Activated naive CD8-positive, alpha-beta T cell treated with anti-CD3 and anti-CD28 coated beads, Interleukin-2, amount 10 ng/mL, durations not matched to agents 7 days and 5 days (primary cell): ENCODE measurements at places on chromosomes 3 and 15. TPM values are rescaled to one million over a fixed set of nuclear protein-coding genes. Genes with fewer than 3 reads are reported as not detected.

Gene SEC11A
- 99.1 TPM for total RNA-seq

Gene TGM5
- not detected for total RNA-seq

Gene OR5H15
- total RNA-seq, result not detected

Gene IL17RD
- total RNA-seq, result not detected

Gene CA12
- total RNA-seq, result not detected

Gene CCK
- total RNA-seq, result not detected

Gene TRA2B
- 243 TPM for total RNA-seq

Gene FOXL2
- not detected for total RNA-seq

GRCh38 chr3:183883291-183884096, 1.2 kb downstream of the PARL start:
- DNase-seq, result no peak

DNA sequence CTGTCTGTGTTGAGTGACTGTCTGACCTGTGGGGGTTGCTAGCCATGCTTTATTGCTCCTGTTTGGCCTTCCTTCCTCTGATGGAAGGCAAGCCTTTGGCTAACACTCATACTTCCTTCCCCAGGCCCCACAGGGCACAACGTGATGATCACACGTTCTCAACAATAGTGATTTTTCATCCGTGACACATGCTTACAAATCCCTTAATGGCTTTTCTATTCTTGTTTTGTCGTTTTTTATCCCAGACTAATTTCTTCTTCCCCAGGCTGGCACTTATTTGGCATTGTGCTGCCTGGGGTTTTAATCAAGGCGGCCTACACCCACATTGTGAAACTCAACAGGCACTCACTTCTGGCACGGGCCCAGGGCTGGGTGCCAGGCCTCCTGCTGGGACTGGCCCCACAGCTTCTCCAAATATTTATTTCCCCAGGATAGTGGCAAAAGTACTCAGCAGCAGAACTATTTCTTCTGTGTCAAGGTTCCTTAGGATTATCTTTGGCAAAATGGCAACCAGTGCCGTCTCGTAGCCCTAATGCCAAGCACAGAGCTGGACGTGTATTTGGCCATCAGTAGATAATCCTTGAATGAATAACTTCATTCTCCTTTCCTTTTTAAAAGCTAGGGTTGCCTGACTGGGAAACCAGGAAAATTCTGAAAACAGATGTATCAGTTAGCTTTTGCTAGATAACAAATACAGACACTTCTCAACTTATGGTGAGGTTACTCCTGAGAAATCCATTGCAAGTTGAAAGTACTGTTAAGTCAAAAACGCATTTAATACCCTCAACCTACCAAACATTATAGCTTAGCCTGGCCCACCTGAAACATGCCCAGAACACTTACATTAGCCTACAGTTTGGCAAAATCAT, 30.6 kb downstream of the CMTM7 start:
- no peak for DNase-seq

GRCh38 chr3:183375787-183376186, 52.6 kb downstream of the MCF2L2 start:
- DNase-seq, result no peak

DNA sequence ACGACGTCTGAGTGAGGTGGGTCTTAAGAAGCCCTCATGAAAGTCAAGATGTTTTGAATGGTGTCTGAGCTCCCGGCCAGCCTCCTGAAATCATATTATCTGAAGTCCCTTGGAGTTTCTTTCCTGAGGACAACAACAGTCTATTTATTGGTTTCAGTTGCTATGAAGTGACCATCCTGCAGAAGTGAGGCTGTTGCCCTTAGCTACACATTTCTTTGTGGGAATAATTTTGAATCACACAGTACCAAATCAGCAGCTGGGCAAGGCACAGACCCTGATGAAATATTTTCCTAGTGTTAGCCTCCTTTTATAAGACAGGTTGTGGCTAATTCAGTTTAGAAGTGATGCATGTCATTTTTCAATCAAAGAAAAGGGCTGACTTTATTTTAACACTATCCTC, 220.7 kb upstream of the AZI2 start:
- DNase-seq, result no peak

DNA sequence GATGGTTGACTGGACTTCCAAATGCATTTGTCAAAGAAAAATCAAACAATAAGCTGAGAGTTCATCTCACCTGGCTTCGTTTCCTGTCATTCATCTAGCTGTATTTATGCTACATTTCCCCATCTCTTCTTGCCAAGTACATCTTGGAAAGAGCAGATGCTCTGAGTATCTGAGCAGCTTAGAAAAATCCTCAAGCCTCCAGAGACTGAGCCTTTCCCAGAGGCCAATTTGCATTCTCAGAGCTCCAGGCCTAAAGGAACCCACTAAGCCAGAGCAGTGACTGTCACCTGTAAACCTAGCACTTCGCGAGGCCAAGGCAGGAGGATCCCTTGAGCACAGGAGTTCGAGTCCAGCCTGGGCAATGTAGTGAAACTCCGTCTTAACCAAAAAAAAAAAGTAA, 100.5 kb downstream of the XXYLT1 start:
- DNase-seq, result no peak

DNA sequence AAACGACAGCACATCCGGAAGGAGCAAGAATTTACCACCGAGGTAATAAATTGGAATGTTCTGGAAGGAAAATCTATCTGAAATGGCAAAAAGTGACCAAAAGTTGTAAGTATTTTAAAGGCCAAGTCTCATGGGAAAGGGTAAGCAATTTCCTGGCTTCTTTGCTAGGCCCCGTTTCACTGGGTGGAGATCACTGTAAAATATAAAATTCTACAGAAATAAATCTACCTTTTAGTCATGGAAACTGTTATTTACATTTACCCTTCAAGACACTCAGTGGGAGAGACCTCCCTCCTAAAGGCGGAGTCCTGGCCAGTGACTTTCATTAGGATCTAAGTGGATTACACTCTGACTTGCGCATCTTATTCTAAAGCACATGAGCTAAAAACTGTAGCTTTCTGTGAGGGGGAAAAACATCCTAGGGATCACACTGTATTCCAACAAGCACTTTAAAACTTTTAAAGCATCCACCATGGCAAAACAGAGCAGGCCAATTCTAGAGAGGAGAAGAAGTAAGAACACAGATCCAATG, 28.8 kb downstream of the LYZL4 start:
- no peak for DNase-seq

DNA sequence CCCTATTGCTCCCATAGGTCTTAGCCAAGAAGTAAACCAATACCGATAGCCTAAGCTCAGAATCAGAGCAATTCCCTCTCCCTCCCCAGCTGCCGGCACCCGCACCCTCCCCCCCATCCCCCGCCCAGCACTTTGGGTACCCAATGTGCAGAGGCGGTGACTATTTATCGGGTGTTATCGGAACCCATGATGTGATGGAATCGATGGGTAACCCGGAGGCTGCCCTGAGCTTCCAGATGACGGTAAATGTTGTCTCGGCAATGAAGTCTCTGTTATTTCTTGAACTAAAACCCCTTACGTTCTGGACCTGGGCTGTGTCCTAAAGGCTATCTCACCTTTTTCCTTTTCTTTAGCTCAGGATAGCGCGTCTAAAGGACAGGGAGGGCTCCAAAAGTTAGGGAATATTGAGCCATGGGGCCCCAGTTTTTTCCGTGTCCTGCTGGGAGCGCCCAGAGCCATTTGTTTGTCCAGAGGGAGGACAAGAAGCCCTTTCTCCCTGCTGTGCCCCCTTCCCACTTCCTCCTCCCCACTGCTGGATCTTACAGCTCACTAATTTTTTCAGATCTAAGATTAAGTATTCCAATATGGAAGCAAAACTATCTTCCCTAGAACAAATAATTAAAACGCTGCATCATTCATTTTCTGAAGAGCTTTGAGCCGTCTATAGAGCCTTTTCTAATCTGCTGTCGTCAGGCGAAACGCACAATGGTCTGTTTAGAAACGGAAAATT, 1.5 kb downstream of the SLITRK3 start:
- DNase-seq, result no peak

- no peak for DNase-seq
Observed at GRCh38 chr3:153961494-153961893, 159.7 kb upstream of the ARHGEF26 start.

DNA sequence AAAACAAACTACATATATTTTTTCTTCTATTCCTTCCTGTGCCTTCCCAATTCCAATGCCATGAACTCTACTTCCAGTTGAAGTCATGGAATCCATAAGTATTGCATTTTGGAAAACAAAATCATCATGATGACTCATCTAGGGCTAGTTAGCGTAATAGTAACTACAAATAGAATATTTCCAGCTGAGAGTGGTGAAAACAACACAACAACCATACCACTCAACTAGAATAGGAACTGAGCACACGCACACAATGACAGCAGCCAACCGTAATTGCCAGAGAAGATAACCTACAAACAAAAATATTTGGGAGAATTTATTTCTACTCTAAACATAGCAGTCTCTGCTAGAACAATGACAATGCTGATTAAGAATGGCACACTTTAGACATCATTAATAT, 225.9 kb downstream of the FGF12 start:
- DNase-seq, result no peak

DNA sequence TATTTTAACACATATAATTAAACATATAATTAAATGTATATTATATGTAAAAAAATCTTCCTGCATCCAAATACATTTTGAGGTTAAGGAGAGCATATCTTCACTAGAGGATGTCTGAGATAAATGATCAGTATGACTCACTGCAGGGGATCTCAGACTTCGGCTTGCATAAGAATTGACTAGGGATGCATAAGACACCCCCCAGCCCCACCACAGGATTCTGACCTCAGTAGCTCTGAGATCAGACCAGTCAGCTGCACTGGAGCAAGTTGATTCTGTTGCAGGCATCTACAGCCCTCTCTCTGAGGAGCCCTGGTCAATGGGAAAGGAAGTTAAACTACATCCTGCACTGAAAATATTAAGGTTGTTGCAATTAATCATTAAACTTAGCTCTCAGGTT, 29.0 kb upstream of the TBC1D21 start:
- DNase-seq, result no peak

- DNase-seq, result no peak
Observed at GRCh38 chr3:41652506-41652905, 309.4 kb downstream of the ULK4 start.

DNA sequence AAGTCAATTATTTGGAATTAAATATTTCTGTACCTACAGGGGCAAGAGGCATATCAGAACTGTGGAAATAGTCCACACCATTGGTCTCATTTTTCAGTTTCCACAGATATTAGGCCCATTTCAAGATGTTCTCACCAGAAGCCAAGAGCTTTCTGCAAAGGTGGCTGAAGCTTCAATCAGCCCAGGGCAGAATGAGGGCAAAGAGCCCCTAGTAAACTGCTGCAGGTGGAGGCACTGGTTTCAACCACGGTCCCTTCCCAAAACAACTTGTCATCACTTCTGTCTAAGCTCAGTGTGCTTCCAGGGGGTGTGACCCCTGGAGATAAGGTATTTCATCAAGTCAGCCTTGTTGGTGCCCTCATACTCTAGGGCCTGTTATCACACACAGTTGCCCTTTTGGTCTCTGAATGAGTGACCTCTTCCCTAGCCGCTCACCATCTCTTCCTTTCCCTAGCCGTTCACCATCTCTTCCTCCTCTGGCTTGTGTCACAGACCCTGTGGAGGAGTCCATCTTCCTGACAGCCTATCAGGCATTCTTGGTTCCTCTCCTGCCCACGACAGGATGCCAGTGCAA, 21.2 kb downstream of the IL17RD start:
- DNase-seq, result no peak

DNA sequence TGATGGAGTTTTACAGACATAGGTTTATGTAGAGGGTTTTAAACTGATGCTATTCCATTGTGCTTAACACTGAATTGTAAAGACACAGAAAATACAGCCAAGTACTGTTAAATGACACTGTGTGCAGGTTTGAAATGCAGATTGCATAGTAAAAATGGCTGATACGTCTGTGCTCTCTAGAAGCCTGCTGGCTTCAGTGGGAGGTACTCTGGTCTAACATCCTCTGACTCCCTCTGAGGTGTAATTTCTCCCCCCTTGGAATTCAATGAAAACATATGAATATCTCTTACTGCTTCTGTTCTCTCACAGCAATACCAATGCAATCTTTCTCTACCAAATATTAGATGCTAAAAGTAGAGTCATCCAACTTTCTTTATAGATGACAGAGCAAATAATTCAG, 176.6 kb downstream of the SLC9A9 start:
- no peak for DNase-seq

DNA sequence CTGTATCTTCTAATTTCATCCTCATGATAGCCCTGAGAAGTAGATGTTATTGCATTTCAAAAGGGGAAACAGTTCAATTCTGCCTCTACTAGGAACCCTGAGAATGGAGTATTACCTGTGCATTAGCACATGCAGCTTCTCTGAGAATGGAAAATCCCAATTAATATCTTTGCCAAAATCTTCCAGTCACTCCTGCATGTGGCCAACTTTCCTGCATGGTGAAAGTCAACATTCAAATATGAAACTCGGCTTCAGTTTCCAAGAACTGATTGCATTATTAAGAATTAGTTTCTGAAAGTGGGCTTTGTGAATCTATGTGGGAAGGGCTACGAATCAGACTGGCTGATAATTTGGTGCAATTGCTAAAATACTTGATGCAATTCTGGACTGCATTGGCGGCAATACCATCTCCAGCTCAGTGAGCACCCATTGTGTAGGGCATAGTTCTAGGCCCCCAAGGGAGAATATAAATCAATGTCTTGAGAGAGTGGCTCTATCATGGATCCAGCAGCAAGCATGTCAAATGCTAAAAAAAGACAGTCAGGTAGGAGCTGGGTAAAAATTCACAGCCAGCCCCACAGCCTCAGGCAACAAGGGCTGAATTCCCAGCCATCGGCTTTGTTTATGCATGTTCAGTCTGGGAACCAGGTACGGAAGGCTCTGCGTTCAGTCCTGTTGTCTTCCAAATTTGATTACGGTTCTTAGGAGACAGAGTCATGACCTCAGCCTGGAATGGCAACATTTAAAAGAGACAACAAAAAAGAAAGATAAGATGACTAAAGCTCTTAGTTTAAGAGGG, 18.8 kb upstream of the BCL6 start:
- no peak for DNase-seq

GRCh38 chr3:30970183-30970582, 75.7 kb upstream of the GADL1 start:
- DNase-seq, result no peak

GRCh38 chr15:40793216-40793989, 13.5 kb upstream of the ZFYVE19 start:
- DNase-seq, result no peak

- no peak for DNase-seq
Observed at GRCh38 chr3:41900265-41900664, 61.6 kb downstream of the ULK4 start.

DNA sequence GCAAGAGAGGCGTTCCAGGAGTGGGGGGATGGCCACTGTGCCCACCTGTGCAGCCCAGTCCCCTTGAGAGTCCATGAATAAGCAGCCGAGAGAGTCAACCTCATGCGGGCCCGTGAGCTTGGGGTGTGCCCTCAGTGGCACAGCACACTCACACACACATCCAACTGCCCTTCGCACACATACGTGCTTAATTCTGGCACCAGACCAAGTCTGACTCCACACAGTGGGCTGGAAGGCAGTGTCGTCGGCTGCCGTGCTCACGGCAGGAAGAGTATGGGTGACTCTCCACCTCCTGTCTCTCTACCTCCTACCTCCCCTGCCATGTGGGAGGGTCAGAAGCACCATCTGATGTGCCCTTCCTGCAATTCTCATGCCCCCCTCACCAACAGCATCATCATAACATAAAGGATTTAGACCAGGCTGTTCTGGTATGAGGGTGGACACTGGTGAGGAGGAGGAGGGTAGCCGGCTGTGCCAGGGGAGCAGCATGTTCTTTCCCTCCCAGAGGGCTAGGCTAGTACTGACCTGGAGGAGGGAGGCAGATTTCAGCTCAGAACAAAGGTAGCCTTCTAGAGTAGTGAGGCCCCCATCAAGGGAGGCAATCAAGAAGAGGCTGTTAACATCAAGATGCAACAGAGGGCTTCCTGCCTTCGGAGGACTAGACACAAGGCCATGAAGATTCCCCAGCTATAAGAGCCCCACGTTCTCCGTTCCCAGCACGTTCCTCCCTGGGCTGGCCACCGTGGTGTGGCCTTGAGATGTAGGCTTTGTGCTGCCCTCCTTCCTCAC, 5.3 kb upstream of the STRA6 start:
- DNase-seq, result no peak
